Omental fat pad (tissue), 4 donors: ENCODE measurements at places on chromosomes 12 and 14.

DNA sequence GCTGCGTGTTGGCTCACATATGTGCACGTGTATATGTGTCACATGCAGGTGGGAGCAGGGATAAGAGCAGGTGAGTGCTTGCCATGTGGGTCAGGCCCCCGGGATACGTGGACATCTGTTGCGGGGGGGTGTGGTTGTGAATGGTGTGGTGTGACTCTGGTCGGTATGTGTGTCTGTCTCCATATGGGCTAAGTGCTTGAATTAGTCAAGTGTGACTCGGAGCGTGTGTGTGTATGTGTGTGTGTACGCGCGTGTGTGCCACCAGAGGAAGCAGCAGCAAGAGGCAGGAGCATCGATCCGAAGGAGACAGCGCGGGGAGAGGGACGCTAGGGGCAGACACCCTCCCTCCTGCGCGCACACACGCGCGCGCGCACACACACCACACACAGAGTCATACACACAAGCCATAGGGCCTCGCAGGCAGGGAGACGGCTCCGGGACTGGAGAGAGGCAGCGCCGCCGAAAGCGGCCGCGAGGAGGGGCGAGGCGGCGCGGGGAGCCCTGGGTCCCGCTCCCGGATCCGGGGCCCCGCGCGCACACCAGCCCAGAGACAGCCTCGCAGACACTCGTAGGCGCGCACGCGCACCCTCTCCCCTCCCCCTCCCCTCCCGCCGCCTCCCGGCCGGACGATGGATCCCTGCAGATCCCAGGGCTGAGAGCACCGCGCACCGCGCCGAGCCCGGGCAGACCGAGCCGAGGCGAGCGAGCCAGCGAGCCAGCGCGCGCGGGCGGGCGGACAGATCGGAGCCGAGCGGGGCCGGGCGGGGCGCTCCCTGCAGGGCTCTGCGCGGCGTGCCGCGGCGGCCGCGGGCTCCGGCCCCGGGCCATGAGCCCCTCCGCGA is at the start of gene ASIC1:
ASIC1 (plus strand) TSS at position 597 of the 842 bp plus-strand sequence. CDS start 1,171 bp downstream, outside the sequence.
- DNase-seq, result no peak

- DNase-seq, result no peak
These were observed 123.5 kb upstream of the DYRK2 start for GRCh38 chr12:67524861-67525616.

DNA sequence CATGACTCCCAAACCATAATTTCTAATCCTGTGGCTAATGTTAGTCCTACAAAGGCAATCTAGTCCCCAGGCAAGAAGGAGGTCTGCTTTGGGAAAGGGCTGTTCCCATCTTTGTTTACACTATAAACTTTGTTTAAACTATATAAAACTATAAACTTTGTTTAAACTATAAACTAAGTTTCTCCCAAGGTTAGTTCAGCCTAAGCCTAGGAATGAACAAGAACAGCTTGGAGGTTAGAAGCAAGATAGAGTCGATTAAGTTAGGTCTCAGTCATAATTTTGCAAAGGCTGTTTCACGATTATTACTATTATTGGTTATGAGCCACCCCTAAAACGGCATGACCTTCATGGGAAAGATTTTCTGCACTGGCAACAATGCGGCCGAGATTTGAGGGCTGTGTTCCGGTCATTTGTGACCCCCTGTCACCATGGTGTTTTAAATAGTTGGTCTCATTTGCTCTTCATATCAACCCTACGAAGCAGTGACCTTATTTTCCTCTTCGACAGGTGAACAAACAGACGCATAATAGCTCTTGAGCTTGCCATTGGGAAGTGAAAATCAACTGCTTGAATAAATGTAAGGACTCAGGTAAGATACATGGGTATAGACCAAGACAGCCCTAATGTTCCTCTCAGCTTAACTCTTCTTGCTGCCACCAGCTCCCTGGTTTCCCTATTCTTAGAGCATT is 322.6 kb upstream of the TMEM132C start:
- DNase-seq, result no peak

DNA sequence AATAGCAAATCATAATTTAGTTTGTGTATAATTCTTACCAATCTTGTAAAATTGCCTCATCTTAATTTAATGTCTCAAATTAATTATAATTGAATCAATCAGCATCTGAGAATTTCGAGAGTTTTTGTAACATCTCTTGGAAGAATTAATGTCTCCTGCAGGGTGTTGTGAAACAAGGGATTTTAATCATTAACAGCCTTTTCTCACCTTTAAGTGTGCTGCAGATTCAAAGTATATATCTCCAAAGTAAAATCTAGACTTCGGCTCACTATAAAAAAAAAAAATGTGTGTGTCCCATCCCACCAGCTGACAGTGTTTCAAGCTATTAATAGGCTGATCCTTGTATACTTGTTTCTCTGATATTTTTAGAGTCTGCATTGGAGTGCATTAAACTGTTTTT is 603.1 kb downstream of the ETNK1 start:
- no peak for DNase-seq

GRCh38 chr14:88023658-88024187 is 18.8 kb downstream of the GPR65 start:
- no peak for DNase-seq

- no peak for DNase-seq
These were observed 70.1 kb downstream of the PEBP1 start for GRCh38 chr12:118206107-118206412.

DNA sequence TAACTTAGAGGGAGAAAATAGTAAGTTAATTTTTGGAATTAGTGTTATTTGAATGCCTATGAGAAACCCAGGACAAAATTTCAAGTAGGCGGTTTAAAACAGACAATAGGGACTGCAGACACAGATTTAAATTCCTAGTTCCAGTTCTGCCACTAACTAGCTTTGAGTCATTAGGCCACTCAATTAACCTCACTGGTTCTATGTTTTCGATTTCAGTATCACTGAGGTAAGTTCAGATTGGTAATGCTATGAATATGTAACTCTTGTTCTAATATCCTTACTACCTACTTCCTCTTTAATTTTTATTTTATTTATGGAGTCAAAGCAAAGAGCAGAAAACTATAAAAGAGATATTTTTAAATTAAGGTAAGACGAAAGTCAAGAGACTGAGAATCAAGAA is 52.6 kb downstream of the GALC start:
- DNase-seq, result no peak

DNA sequence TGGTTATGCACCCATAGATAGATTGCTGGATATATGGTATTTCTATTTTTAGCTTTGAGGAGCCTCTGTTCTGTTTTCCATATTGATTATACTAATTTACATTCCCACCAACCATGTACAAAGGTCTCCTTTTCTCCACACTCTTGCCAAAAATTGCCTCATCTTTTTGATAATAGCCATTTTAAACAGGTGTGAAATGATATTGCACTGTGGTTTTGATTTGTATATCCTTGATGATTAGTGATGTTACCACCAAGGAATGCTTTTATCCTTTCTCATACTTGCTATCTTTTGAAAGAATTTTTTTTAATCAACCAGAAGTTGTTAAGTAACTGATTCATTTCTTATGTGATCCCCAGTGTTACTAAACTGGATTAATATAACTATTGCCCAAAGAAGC is 60.0 kb downstream of the BBS10 start:
- DNase-seq, result no peak
